Progenitor cell of endocrine pancreas (in vitro differentiated cells): ENCODE measurements at places on chromosomes 7 and 10.

- no peak overlapping the region for H3K27ac ChIP-seq
- peaks cover 24% of the 10 kb centered on the region for H3K27me3 ChIP-seq
- H3K4me3 ChIP-seq = no peak overlapping the region
- peaks cover 2% of the 10 kb centered on the region for H3K4me1 ChIP-seq
These were observed 32.3 kb downstream of the OAT start for GRCh38 chr10:124386186-124387077.

GRCh38 chr7:21094589-21094988 lies 307.9 kb upstream of the SP8 start:
- H3K4me1 ChIP-seq = peaks cover 4% of the 10 kb centered on the region
- no peak for DNase-seq
- H3K36me3 ChIP-seq = no peaks in the 10 kb centered on the region
- peaks cover 4% of the 10 kb centered on the region for H3K27me3 ChIP-seq
- no peak overlapping the region for H3K4me3 ChIP-seq

DNA sequence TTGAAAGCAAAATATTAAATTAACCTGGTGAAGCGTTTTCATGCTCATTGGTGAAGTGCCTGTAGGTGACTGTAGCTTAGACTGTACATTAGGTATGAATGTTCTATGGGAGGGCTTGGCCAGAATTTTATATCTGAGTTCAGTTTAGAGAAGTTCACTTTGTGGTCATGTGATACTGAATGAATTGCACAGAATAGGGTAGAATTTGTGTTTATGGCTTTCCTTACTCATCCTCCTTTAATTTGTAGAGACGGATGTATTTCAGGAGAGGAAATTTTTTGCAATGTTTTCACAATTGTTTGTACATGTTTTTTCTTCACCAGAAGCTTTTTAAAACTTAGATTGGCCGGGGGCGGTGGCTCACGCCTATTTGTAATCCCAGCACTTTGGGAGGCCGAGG lies 32.3 kb downstream of the REEP3 start:
- no peak overlapping the region for H3K4me3 ChIP-seq
- peaks cover 10% of the 10 kb centered on the region for H3K36me3 ChIP-seq
- H3K27me3 ChIP-seq = no peaks in the 10 kb centered on the region
- no peak for DNase-seq
- H3K4me1 ChIP-seq = peaks cover 2% of the 10 kb centered on the region
- no peak overlapping the region for H3K27ac ChIP-seq

- H3K27me3 ChIP-seq = no peaks in the 10 kb centered on the region
- peaks cover 3% of the 10 kb centered on the region for H3K4me1 ChIP-seq
- no peak overlapping the region for H3K4me3 ChIP-seq
- no peak for DNase-seq
- no peak overlapping the region for H3K27ac ChIP-seq
These were observed 48.6 kb upstream of the ADO start for GRCh38 chr10:62755662-62756653.

DNA sequence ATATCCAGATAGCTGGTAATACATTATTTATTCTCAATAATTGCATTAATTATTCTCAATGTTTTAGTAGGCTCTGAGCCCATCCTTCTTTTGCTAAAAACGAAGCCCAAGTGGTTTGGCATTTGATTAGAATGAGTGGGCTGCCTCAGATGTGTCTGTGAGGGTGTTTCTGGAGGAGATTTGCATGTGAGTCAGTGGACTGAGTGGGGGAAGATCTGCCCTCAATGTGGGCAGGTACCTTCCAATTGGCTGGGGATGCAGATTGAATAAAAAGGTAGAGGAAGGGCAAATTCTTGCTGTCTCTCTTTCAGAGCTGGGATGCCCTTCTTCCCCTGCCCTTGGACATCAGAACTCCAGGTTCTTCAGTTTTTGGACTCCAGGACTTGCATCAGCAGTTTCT lies 290.6 kb upstream of the SMIM30 start:
- H3K4me3 ChIP-seq = no peak overlapping the region
- H3K36me3 ChIP-seq = no peaks in the 10 kb centered on the region
- no peak for DNase-seq
- H3K27ac ChIP-seq = no peak overlapping the region

GRCh38 chr7:140972876-140973829 lies 41.6 kb downstream of the MRPS33 start:
- no peaks in the 10 kb centered on the region for H3K36me3 ChIP-seq
- H3K4me1 ChIP-seq = peaks cover 26% of the 10 kb centered on the region
- no peak overlapping the region for H3K27ac ChIP-seq
- H3K27me3 ChIP-seq = no peaks in the 10 kb centered on the region
- no peak for DNase-seq

- peaks cover 68% of the 10 kb centered on the region for H3K27me3 ChIP-seq
- H3K27ac ChIP-seq = no peak overlapping the region
- DNase-seq = no peak
- H3K4me1 ChIP-seq = no peaks in the 10 kb centered on the region
- no peaks in the 10 kb centered on the region for H3K36me3 ChIP-seq
These were observed 63.1 kb upstream of the LEP start for GRCh38 chr7:128177768-128178550.

GRCh38 chr7:7522421-7522820 lies 13.3 kb downstream of the COL28A1 start:
- H3K27me3 ChIP-seq = no peaks in the 10 kb centered on the region
- peaks cover 13% of the 10 kb centered on the region for H3K36me3 ChIP-seq
- no peak for DNase-seq
- H3K4me3 ChIP-seq = no peak overlapping the region
- H3K4me1 ChIP-seq = peaks cover 26% of the 10 kb centered on the region

- no peak for DNase-seq
- no peak overlapping the region for H3K4me3 ChIP-seq
- H3K27me3 ChIP-seq = no peaks in the 10 kb centered on the region
- H3K36me3 ChIP-seq = no peaks in the 10 kb centered on the region
- H3K4me1 ChIP-seq = peaks cover 3% of the 10 kb centered on the region
These were observed 133.5 kb downstream of the MTPAP start for GRCh38 chr10:30215623-30216022.

DNA sequence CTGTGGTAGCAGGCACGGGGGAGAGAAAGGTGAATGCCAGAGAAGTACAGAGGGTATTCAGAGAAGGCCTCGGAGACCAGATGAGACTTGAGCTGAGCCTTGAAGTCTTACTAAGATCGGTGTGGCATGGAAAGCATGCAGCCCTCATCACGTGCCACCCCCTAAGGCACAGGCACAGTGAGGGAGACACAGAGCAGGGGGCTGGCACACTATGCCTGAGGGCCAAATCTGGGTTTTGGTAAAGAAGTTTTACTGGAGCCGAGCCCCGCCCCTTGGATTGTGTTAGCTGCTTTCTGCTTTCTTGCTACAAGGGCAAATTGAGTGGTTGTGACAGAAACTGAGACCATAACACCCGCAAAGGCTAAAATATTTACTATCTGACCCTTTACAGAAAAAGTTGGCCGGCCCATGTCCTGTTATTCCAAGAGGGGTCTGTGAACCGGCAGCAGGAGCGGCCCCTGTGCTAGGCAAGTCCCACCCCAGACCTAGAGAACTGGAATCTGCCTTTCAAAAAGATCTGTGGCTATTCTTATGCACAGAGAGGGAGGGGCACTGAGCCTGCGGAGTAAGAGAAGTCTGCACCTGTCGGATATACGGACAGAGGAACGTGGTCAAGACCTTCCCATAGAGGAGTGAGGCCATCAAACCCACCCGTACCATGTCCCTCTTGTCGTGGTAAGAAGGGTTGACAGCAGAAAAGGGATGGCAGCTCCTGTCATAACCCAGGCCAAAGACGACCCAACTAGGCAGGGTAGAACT lies 109.3 kb upstream of the RHEB start:
- no peak for DNase-seq
- peaks cover 4% of the 10 kb centered on the region for H3K36me3 ChIP-seq
- no peak overlapping the region for H3K4me3 ChIP-seq
- no peaks in the 10 kb centered on the region for H3K27me3 ChIP-seq

- no peak for DNase-seq
- peaks cover 41% of the 10 kb centered on the region for H3K27me3 ChIP-seq
- no peaks in the 10 kb centered on the region for H3K36me3 ChIP-seq
- H3K4me1 ChIP-seq = peaks cover 23% of the 10 kb centered on the region
These were observed 25.9 kb upstream of the FAM20C start for GRCh38 chr7:166338-167060.

- H3K36me3 ChIP-seq = peaks cover 8% of the 10 kb centered on the region
- no peak for DNase-seq
- H3K4me1 ChIP-seq = peaks cover 8% of the 10 kb centered on the region
- no peaks in the 10 kb centered on the region for H3K27me3 ChIP-seq
These were observed 113.1 kb downstream of the CTTNBP2 start for GRCh38 chr7:117759950-117760640.
